ENCODE measurements at places on chromosomes 4 and X. TPM values are rescaled to one million over a fixed set of nuclear protein-coding genes. Genes with fewer than 3 reads are reported as not detected.

GRCh38 chr4:44674471-44674870 is 3.7 kb upstream of the GUF1 start:
- H3K27ac ChIP-seq: no peak overlapping the region
- no peak for DNase-seq
- no peaks in the 10 kb centered on the region for H3K27me3 ChIP-seq

DNA sequence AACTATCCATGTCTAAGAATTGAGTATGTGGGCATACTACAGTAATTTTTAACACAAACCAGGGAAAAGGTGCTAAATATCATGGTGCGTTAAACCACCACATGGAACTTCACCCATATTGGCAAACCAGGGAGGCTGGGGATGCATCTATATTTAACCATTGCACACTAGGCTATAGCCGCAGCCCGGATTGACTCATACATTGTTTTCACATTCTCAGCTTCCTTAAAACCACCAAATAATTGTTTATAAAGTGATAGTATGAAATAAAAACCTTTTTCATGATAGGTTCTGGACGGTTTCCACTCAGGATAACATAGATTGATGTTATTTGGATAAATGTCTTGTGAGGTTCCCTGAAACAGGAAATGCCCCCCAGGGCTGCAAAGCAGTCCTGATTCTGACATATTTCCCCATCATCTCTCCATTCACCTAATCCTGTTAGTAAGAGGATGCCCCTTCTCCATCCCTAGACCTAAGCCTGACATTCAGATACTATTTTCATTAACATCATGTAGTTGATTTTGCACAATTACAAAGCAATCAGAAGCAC is 7.9 kb downstream of the COL25A1 start:
- no peak overlapping the region for H3K27ac ChIP-seq
- H3K4me3 ChIP-seq: no peak overlapping the region
- H3K27me3 ChIP-seq: no peaks in the 10 kb centered on the region
- no peak for DNase-seq

DNA sequence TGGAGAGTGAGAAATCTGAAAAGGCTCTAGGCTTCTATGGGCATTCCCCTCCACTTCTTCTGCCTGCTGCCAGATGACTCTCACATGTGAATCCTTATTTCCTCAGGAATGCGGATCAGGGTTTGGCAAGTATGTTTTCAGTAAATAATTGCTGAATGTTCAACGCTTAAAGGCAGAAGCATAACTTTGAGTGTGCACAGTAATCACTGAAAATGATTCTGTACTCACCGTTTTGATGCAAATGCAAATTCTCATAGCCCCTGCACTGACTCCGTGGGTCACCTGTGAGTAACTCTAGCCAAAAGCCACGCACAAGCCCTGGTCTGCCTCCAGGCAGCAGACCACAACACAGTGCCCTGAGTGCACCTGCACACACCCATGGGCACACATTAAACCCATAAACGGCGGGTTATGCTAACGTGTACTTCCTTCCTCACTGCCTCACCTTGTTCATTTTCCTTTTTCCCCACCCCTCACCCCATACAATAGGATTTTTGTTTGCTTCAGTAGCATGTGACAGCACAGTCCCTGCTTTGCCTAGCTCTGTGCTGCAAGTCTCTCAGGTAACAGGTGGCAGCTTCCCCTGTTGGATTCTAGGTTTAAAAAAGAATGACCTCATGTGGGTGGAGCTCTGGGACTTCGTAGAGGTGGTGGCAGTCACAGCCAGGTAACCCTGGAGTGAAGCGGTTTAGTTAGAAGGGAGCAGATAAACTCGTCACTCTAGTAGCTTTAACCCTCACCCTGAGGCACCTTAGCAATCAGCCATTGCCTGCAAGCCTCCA is at the start of gene ARHGEF38:
TSS of gene ARHGEF38 (plus strand) at position 656 of the 782 bp plus-strand sequence. CDS start 146 bp downstream, outside the sequence.
- H3K27ac ChIP-seq: no peak within 1 kb of the TSS
- no peak for DNase-seq
- H3K4me1 ChIP-seq: no peaks in the 10 kb centered on the region
- no peaks in the 10 kb centered on the region for H3K36me3 ChIP-seq

GRCh38 chr4:7410446-7410845 is 24.3 kb downstream of the PSAPL1 start:
- DNase-seq: no peak
- H3K27me3 ChIP-seq: peaks cover 2% of the 10 kb centered on the region
- H3K36me3 ChIP-seq: no peaks in the 10 kb centered on the region
- no peak overlapping the region for H3K4me3 ChIP-seq
- H3K4me1 ChIP-seq: no peaks in the 10 kb centered on the region
- H3K27ac ChIP-seq: no peak overlapping the region

GRCh38 chr4:38189445-38189844 is 229.2 kb downstream of the PTTG2 start:
- H3K27me3 ChIP-seq: no peaks in the 10 kb centered on the region
- H3K4me1 ChIP-seq: no peaks in the 10 kb centered on the region
- no peak overlapping the region for H3K4me3 ChIP-seq
- no peaks in the 10 kb centered on the region for H3K36me3 ChIP-seq
- no peak for DNase-seq

GRCh38 chr4:7342223-7343080 is 92.3 kb downstream of the PSAPL1 start:
- no peaks in the 10 kb centered on the region for H3K27me3 ChIP-seq
- DNase-seq: no peak
- H3K4me1 ChIP-seq: no peaks in the 10 kb centered on the region
- no peak overlapping the region for H3K4me3 ChIP-seq

- no peaks in the 10 kb centered on the region for H3K4me1 ChIP-seq
- H3K27ac ChIP-seq: no peak overlapping the region
- no peak for DNase-seq
- H3K4me3 ChIP-seq: no peak overlapping the region
- H3K27me3 ChIP-seq: no peaks in the 10 kb centered on the region
- H3K36me3 ChIP-seq: no peaks in the 10 kb centered on the region
These were observed 31.7 kb upstream of the ZNF41 start for GRCh38 chrX:47514533-47515235.

DNA sequence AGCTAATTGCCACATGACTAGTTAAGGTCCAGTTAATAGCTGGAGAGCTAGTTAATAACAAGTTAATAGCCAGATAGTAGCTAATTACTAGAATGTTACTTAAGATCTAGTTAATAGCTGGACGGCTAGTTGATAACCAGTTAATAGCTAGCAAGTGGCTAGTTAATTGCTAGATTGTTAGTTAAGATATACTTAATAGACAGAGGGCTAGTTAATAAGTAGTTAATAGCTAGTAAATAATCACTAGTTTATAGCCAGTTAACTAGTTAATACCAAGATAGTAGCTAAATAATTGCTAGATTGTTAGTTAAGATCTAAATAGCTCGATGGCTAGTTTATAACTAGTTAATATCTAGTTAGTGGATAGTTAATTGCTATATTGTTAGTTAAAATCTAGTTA is 632.6 kb upstream of the CT83 start:
- no peaks in the 10 kb centered on the region for H3K27me3 ChIP-seq
- H3K4me3 ChIP-seq: no peak overlapping the region
- H3K36me3 ChIP-seq: no peaks in the 10 kb centered on the region
- no peak for DNase-seq

GRCh38 chr4:60581919-60582536 is 618.1 kb upstream of the ADGRL3 start:
- no peak overlapping the region for H3K4me3 ChIP-seq
- no peaks in the 10 kb centered on the region for H3K4me1 ChIP-seq
- no peak for DNase-seq
- no peak overlapping the region for H3K27ac ChIP-seq
- H3K36me3 ChIP-seq: no peaks in the 10 kb centered on the region

The APLN gene
- not detected for total RNA-seq

The GPR119 gene
- not detected for total RNA-seq

The ARHGAP6 gene
- 0.83 TPM for total RNA-seq

The CRLF2 gene
- total RNA-seq: 0.40 TPM

The CENPVL1 gene
- total RNA-seq: not detected

The FAM9C gene
- not detected for total RNA-seq
